Activated T-helper 1 cell treated with anti-CD3 and anti-CD28 coated beads, Interleukin-2, amount 50 U/mL, for 16 hours (primary cell): ENCODE measurements at places on chromosomes 1 and 21.

GRCh38 chr1:79124756-79125155, 118.2 kb upstream of the ADGRL4 start:
- DNase-seq = no peak

- no peak for DNase-seq
Observed at GRCh38 chr1:53104289-53104913, 38.0 kb downstream of the SLC1A7 start.

- no peak for DNase-seq
Observed at GRCh38 chr1:236663934-236664333, 22.4 kb upstream of the ACTN2 start.

DNA sequence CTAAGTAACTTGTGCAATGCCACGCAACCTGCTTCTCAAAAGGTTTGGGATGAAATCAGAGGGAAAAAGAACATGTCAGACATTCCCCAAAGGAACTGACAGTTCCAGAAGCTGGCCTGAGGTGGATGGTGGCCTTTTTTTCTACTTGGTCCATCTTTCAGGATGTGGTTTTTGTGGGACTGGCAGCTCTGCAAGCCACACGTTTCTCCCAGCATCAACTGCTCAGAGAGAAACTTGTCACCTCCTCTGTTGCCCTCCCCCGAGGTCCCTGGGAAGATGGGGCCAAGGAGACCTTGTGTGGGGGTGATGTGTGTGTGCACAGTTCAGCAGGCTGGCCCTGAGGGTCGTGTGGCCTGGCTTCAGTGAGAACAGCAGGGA, 2.5 kb upstream of the DHRS3 start:
- no peak for DNase-seq

DNA sequence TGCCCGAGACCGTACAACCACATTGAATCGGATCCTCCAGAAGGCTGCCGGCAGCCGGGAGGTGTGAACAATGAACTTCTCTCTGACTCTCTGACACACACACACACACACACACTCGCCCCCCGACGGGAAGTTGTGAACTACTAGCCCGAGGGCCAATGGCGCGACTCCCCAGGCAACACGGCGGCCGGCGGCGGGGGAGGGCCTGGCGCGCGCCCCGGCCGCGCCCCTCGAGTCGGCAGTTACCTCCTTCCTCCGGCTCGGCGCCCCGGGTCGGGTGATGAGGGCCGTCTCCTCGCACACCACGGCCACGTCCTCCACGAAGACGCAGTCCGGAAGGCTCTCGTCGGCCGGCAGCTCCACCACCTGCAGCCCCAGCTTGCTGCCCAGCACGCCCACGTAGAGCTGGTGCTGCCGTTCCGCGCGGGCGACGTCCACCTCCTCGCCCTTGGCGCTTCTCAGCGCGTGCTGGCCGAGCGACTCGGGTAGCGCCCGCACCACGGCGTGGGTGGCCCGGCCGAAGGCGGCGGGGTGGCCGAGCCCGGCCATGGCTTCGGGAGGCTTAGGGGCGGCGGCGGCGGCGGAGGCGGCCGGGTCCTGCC, 361 bp downstream of the DDAH1 start:
- no peak for DNase-seq

DNA sequence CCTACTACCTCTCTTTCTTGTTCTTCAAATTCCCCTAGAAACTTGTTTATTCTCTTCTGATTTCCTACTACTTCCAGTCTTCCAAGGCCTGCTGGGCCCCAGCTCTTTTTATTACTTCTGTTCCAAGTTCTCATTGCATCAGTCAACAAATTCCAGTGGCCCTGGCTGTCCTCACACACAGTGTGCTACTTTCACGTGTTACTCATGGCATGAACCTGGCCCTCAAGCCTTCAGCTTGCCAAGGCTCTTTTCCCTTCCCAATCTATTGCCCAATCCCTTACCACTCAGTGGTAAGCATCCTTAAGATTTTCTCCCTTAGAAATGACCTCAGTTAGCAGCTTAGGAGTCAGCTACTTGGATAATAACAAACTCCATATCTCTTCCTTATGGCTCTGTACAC, 613.5 kb downstream of the LMO4 start:
- DNase-seq = no peak

GRCh38 chr1:183302452-183303322, 115.5 kb downstream of the NMNAT2 start:
- no peak for DNase-seq

DNA sequence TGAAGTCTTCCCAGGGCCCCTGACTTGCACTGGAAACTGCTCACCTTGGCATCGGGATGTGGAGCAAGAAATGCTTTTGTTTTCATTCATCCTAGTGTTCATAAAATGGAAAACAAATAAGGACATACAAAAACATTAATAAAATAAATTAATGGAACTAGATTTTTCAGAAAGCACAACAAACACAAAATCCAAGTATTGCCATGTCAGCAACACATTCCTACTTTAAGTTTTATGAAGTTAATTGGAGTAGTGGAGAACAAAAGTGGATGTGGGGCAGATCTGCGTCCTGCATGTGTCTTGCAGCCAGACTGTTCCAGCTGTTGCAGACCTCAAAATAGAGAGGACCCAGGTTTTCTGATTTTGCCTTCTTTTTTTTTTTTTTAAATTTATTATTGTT, 32.9 kb downstream of the PRMT2 start:
- DNase-seq = no peak

DNA sequence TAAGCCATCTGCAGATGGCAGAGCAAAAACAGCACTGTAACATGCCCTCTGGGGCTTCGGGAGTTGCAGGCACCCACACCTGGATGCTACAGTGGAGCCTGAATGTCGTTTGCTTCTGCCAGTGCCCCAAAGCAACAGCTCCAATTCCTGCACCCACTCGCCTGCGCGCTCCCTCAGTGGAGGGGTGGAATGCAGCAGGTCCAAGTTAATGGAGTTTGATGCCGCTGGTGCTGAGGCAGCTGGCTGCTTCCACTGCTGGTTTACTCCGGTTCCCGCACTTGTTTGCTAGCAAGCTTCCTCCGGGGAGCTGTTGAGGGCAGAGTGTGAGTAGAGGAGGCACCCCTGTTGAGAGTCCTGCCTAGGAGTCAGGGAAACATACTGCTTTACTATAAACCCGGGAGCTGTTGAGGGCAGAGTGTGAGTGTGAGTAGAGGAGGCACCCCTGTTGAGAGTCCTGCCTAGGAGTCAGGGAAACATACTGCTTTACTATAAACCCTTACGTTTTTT, 584.0 kb upstream of the TMPRSS15 start:
- no peak for DNase-seq

DNA sequence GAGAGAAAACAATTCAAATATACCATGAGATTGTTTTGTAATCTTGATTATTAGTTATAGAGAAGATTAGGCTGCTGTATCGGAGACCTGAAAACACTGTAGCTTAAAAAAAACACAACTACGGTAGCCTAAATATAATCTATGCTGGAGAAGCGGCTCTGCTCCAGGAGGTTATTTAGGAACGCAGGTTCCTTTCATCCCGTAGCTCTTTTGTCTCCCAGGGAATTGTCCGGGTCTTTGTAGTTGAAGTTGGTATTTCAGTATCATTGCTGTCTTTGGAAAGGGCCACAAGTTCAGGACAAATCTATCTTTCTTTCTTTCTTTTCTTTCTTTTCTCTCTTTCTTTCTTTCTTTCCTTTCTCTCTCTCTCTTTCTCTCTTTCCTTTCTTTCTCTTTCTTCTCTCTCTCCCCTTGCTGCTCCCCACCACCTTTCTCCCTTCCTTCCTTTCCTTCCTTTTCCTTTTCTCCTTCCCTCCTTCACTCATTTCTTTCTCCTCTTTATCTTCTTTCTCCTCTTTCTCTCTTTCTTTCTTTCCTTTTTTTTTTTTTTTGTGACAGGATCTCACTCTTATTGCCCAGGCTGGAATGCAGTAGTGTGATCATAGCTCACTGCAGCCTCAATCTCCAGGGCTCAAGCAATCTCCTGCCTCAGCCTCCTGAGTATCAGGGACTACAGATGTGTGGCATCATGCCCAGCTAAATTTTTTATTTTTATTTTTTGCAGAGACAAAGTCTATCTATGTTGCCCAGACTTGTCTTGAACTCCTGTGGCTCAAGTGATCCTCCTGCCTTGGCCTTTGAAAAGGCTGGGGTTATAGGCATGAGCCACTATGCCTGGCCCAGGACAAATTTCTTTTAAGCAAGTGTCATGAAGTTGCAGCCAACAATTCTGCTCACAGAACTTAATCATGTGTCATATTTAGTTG, 10.9 kb upstream of the NFIA start:
- no peak for DNase-seq

DNA sequence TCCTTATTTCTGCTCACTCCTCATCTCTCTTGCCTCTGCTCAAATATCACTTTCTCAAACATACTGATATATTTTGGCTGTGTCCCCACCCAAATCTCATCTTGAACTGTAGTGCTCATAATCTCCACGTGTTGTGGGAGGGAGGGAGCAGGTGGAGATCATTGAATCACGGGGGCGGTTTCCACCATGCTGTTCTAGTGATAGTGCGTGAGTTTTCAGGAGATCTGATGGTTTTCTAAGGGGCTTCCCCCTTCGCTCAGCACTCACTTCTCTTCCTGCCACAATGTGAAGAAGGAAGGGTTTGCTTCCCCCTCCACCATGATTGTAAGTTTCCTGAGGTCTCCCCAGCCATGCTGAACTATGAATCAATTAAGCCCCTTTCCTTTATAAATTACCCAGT, 26.6 kb downstream of the ZBTB8OS start:
- DNase-seq = no peak

- no peak for DNase-seq
Observed at GRCh38 chr1:53508991-53509666, 49.9 kb downstream of the DMRTB1 start.

DNA sequence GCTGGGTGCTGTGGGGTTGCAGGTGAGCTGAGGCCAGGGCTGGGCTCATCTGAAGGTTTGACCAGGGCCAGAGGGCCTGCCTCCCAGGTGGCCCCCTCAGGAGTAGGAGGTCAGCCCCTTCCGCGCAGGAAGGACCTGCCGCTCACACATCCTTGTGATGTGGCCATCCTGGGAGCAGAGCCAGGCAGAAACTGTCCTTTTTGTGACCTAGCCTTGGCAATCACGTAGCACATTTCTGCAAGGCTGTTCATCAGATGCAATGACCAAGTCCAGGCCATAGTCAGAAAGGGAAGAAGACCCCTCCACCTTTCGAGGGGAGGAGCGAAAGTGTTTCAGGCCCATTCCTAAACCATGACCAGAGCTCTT, 55.5 kb upstream of the TRAPPC10 start:
- DNase-seq = no peak

DNA sequence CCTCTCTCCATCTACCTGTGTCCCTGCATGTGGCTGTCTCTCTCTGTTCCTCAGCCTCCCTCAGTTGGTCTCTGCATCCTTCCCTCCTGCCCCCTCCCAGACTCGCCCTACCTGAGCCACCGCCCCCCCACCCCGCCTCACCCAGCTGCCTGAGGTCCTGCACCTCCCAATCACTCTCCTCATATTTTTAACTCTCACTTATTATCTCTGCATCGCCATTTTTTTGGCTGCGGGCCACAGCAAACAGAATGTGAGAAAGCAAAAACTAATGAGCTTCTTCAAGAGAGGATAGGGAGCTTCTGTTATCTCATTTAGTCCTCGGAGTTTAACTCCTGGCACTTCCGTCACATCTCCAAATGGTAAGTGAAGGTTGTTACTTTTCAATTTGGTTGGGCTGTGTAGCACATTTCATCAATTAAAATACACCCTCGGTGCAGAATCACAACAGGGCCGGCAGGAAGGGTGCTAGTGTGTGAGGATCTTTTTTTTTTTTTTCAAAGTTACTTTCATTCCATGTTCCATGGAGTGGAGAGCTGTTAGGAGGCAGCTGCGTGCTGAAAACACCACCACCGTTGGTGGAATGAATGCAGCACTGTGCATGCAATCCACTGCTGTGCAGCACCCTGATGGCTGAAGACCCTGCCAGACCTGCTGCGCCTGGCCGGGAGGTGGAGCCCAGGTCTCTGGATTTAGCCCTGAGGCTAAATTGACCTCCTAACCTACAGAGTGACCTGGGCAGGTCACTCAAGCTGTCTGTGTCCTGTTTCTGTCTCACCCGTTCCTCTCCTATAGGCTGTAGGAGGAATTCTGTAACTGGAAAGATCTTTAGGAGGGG, 157.2 kb upstream of the NFIA start:
- no peak for DNase-seq

- DNase-seq = no peak
Observed at GRCh38 chr1:24091971-24092482, 19.9 kb downstream of the MYOM3 start.

DNA sequence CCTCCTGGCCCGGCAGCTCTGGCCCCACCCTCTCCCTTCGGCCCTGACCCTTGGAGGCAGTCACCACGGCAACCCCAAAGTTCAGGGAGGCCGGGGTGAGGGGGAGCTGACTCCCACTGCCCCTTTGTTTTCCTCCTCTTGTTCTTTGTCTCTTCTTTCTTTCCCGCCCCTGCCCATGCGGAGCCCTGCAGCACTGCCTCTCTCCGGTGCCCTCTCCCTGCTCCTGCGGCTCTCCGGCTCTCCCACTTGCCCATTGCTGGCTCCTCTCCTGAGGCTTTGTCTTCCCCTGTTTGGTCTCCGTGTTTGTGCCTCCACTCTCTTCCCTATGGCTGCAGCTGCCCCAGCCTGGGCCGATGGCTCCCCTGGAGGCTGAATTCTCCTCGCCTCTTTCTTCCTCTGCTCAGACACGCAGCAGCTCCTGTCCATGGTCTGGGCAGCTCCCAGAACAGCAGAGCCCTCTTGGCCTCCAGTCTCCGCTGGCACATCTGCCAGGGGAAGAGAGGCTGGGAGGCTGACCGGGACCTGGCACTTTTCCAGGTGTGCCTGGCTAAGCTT, 5.8 kb downstream of the CELSR2 start:
- no peak for DNase-seq

DNA sequence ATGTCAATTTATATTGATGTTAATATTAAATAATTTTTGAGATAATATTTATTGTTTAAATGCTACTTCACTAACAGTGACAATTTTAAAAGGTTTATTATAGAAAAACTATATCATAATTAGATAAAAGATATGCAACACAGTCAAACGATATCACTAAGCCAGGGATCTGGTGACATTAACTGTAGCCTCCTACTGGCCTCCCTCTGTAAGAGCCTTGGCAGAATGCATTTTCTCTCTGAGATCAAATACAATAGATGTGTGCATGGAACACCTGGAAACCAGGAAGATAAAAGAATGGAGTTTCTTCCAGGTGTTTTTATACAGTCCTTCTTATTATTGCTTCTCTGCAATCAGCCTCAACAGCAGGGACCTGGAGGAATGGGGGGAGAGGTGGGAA, 1762.1 kb downstream of the BRINP3 start:
- no peak for DNase-seq

- DNase-seq = no peak
Observed at GRCh38 chr1:151312411-151312810, 14.8 kb downstream of the PI4KB start.

DNA sequence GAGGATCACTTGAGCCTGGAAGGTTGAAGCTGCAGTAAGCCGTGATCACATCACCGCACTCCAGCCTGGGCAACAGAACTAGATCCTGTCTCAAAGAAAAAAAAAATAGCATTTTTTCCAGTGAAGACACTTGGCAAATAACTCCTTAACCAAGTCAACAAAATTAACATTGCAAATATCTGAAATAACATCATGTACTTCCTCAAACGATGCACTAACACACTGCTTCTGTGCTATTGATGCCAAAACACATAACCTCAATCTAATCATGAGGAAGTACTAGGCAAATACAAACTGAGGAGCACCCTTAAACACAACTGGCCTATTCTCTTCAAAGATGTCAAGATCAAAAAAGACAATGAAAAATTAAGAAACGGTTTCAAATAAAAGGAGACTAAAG, 32.3 kb downstream of the PABPC4 start:
- DNase-seq = no peak

GRCh38 chr1:233672732-233673131, 58.8 kb downstream of the KCNK1 start:
- DNase-seq = no peak
